Suprapubic skin (tissue), 4 donors: ENCODE measurements at places on chromosomes 6 and 20. TPM values are rescaled to one million over a fixed set of nuclear protein-coding genes. Genes with fewer than 3 reads are reported as not detected.

- DNase-seq, result no peak
- H3K36me3 ChIP-seq, result no peaks in the 10 kb centered on the region
- H3K27ac ChIP-seq, result no peak overlapping the region
Observed at GRCh38 chr6:104201557-104201956, 658.2 kb downstream of the HACE1 start.

DNA sequence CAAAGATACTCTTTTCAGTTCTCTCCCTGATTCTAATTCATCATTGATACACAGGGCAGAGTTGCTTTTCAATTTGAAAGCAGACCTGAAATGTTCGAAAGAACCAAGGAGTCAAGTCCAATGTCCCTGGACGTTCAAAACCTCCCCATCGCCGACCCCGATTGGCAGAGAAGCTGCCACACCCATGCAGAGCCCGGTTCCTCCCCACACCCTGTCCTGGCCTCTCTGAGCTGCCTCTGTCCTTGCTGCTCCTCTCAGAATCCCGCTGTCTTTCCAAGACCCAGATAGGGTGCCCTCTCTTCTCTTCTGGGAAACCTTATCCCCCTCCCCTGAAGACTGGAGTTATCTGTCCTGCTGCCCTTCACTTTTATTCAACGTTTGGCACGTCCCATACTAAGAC, 52.3 kb upstream of the CITED2 start:
- H3K27me3 ChIP-seq, result no peaks in the 10 kb centered on the region
- H3K27ac ChIP-seq, result no peak overlapping the region
- no peaks in the 10 kb centered on the region for H3K36me3 ChIP-seq
- DNase-seq, result no peak

- H3K4me1 ChIP-seq, result peaks cover 5% of the 10 kb centered on the region
- H3K4me3 ChIP-seq, result no peak overlapping the region
- H3K36me3 ChIP-seq, result no peaks in the 10 kb centered on the region
Observed at GRCh38 chr20:58143531-58143930, 84.9 kb downstream of the ANKRD60 start.

DNA sequence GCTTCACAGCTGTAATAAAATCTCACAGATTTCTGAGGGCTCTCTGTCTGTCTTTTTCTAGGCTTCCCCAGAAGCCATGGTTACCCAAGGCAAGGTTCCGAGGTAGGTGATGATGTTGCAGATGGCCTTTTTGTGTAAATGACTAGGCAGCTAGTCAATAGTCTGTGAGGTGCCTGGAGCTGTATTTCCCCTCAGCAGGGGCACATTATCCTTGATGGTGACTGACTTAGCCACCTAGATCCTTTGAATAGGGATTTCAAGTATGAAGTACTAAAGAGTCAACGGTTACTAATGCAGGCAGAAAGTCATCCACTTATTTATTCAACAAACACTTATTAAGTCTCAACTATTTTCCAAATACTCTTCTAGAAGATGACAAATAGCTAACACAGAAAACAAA, 49.3 kb upstream of the L3MBTL3 start:
- H3K36me3 ChIP-seq, result no peaks in the 10 kb centered on the region
- no peak overlapping the region for H3K4me3 ChIP-seq
- H3K27ac ChIP-seq, result no peak overlapping the region
- no peak for DNase-seq
- H3K27me3 ChIP-seq, result peaks cover 2% of the 10 kb centered on the region

The GSS gene
- total RNA-seq, result 56.5 TPM

- peak; percentile 81 for DNase-seq
- H3K27me3 ChIP-seq, result no peaks in the 10 kb centered on the region
- H3K27ac ChIP-seq, result peak overlapping the region; percentile 32
- no peak overlapping the region for H3K4me3 ChIP-seq
Observed at GRCh38 chr6:158009114-158009891, 27.6 kb downstream of the SYNJ2 start.

DNA sequence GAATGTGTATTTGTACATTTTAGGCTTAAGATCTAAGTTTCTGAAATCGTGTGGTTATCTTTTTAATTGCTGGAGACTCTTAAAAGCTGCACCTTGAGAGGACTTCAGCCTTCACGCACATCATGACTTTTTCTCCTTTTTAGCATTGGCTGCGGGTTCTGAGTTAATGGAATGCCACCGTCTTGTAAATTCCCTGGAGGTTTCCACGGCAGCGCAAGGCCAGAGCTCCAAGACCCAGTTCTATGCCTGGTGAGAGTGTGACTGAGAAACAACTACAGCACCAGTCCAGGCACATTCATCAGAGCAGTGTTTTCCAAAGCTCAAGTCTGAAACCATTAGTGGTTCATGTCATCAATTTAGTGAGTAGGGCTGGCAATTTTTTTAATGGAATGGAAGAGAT, 23.0 kb downstream of the PRR18 start:
- no peak overlapping the region for H3K27ac ChIP-seq
- no peaks in the 10 kb centered on the region for H3K4me1 ChIP-seq
- H3K27me3 ChIP-seq, result peaks cover 28% of the 10 kb centered on the region
- no peaks in the 10 kb centered on the region for H3K36me3 ChIP-seq
- H3K4me3 ChIP-seq, result no peak overlapping the region
- no peak for DNase-seq

GRCh38 chr6:26031595-26032339, 55.5 kb upstream of the HFE start:
- no peaks in the 10 kb centered on the region for H3K36me3 ChIP-seq
- no peaks in the 10 kb centered on the region for H3K27me3 ChIP-seq
- H3K27ac ChIP-seq, result peak overlapping the region; percentile 87
- DNase-seq, result no peak

GRCh38 chr20:48765359-48765758, 62.4 kb downstream of the PREX1 start:
- no peak for DNase-seq
- peaks cover 18% of the 10 kb centered on the region for H3K27me3 ChIP-seq
- peaks cover 12% of the 10 kb centered on the region for H3K4me1 ChIP-seq
- H3K4me3 ChIP-seq, result no peak overlapping the region
- no peak overlapping the region for H3K27ac ChIP-seq

GRCh38 chr6:146149770-146150169, 120.9 kb downstream of the GRM1 start:
- DNase-seq, result no peak
- no peaks in the 10 kb centered on the region for H3K4me1 ChIP-seq
- H3K27me3 ChIP-seq, result no peaks in the 10 kb centered on the region
- no peak overlapping the region for H3K4me3 ChIP-seq
- H3K27ac ChIP-seq, result no peak overlapping the region
- no peaks in the 10 kb centered on the region for H3K36me3 ChIP-seq

DNA sequence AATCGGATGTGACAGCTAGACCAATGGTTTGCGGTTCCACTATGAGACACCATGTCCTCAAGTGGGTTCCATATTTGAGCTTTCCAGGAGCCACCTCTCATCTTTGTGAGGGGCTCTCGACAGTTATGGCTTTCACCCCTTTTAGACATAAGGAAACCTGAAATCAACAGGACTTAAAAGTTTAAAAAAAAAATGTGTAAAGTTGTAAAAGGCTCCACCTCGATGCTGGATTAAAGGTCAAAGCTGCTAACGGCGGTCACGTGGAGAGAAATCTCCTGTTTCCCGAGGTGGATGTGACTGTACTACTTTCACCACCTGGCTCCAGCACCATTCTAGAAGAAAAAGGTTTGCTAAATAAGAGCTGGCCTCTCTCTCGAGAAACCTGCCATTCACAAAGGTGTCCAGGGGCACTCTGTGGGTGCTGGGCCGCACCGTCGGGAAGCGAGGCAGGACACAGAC, 542 bp downstream of the ATP5F1E start:
- H3K4me3 ChIP-seq, result peak overlapping the region; percentile 91
- peaks cover 41% of the 10 kb centered on the region for H3K4me1 ChIP-seq
- peak overlapping the region; percentile 89 for H3K27ac ChIP-seq
- no peaks in the 10 kb centered on the region for H3K27me3 ChIP-seq

DNA sequence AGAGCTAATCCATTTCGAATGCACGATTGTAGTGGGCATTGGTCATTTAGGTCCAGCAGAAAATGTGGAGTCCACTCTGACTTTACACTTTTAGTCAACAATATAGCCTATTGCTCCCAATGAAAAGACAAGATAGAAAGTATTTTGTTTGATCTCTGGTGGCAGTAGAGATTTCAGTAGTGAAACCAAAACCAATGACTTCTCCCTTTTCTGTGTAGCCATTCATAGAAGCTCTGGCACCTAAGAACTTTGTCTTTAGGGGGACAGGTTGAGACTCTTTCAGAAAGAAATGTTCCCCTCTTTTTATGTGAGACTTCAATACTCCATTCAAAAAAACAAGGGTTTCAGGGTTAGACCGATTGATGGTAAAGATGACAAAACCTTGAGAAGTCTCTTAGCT, 510.8 kb upstream of the POU3F2 start:
- H3K4me3 ChIP-seq, result no peak overlapping the region
- no peak for DNase-seq

The MEP1A gene
- total RNA-seq, result 0.34 TPM

GRCh38 chr6:39166912-39167290, 51.9 kb upstream of the SAYSD1 start:
- H3K4me3 ChIP-seq, result no peak overlapping the region
- no peaks in the 10 kb centered on the region for H3K36me3 ChIP-seq
- no peak overlapping the region for H3K27ac ChIP-seq
- peaks cover 8% of the 10 kb centered on the region for H3K4me1 ChIP-seq
- peaks cover 11% of the 10 kb centered on the region for H3K27me3 ChIP-seq
- no peak for DNase-seq

The PHACTR1 gene
- total RNA-seq, result 5.1 TPM

The EYA4 gene
- total RNA-seq, result 3.4 TPM

The HLA-DPA1 gene
- 21.1 TPM for total RNA-seq

The GPLD1 gene
- total RNA-seq, result 55.3 TPM

- DNase-seq, result no peak
- no peak overlapping the region for H3K27ac ChIP-seq
- no peaks in the 10 kb centered on the region for H3K27me3 ChIP-seq
- no peak overlapping the region for H3K4me3 ChIP-seq
Observed at GRCh38 chr20:41415191-41415590, 48.6 kb upstream of the EMILIN3 start.

- H3K4me3 ChIP-seq, result no peak overlapping the region
- H3K4me1 ChIP-seq, result no peaks in the 10 kb centered on the region
- H3K27me3 ChIP-seq, result no peaks in the 10 kb centered on the region
- no peak overlapping the region for H3K27ac ChIP-seq
- DNase-seq, result no peak
Observed at GRCh38 chr6:139988685-139989084, 614.2 kb upstream of the CITED2 start.

GRCh38 chr6:80174900-80175572, 68.6 kb downstream of the BCKDHB start:
- no peaks in the 10 kb centered on the region for H3K36me3 ChIP-seq
- no peak overlapping the region for H3K27ac ChIP-seq
- H3K27me3 ChIP-seq, result no peaks in the 10 kb centered on the region
- DNase-seq, result no peak
- no peaks in the 10 kb centered on the region for H3K4me1 ChIP-seq
- H3K4me3 ChIP-seq, result no peak overlapping the region

The ZBTB46 gene
- 4.8 TPM for total RNA-seq

DNA sequence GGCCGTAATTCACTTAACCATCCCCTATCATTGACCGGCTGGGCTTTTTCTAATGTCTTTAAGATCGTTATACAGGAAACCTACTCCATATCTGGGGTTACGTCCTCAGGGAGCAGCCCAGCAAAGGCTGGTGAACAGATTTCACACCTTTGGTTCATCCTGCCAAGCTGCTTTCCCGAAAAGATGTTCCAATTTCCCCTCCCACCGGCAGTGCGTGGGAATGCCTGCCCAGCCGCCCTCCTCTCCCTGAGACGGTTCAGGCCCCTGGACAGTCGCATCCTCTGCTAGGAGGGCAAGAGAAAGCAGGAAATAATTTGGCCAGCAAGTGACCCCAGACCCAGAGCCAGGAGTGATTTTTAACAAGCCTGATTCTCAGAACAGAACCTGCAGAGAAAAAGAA, 16.3 kb downstream of the SIRPA start:
- peaks cover 23% of the 10 kb centered on the region for H3K36me3 ChIP-seq
- no peaks in the 10 kb centered on the region for H3K27me3 ChIP-seq
- no peak overlapping the region for H3K4me3 ChIP-seq
- no peak for DNase-seq
- peak overlapping the region; percentile 57 for H3K27ac ChIP-seq

The CD93 gene
- 8.1 TPM for total RNA-seq

- no peaks in the 10 kb centered on the region for H3K27me3 ChIP-seq
- no peak for DNase-seq
- no peak overlapping the region for H3K27ac ChIP-seq
- no peak overlapping the region for H3K4me3 ChIP-seq
Observed at GRCh38 chr6:136083540-136083939, 166.6 kb downstream of the MTFR2 start.

GRCh38 chr6:17149571-17149970, 47.7 kb downstream of the STMND1 start:
- H3K27me3 ChIP-seq, result no peaks in the 10 kb centered on the region
- no peak overlapping the region for H3K4me3 ChIP-seq
- DNase-seq, result no peak
- H3K36me3 ChIP-seq, result no peaks in the 10 kb centered on the region
- no peak overlapping the region for H3K27ac ChIP-seq

DNA sequence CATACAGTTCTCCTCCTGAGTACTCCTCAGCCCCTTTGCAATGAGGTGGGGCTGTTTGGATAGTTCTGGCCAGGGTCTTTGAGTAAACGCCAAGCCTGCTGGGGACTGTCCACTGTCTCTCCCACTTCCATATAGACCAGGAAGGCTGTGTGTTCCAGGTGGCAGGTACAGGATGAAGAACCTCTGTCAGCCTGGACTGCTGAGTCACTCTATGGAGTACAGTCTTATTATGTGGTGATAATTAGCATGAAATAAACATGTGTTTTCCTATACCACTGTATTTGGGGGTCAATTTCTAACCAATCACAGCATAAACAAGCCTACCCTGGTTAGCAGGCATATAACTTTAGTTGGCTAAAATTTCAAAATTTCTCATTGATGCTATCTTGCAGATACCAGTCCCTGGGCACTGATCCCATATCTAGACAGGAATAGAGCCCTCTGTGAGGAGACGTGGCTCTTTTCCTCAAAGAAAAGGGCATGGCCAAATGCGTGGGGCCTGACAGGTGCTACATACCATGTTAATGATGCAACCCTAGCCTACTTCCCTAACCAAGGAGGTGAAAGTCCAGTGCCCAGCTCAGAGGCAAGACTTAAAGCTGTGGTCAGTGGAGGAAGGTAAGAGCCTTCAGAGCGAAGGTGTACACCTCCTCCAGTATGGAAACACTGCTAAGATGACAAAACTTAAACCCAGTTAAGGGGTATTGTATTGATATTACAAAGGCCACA, 4.5 kb upstream of the ALDH8A1 start:
- H3K36me3 ChIP-seq, result peaks cover 7% of the 10 kb centered on the region
- H3K27ac ChIP-seq, result no peak overlapping the region
- no peak for DNase-seq
- H3K4me3 ChIP-seq, result no peak overlapping the region

The PAK5 gene
- 0.10 TPM for total RNA-seq

The DNMT3B gene
- 2.7 TPM for total RNA-seq

DNA sequence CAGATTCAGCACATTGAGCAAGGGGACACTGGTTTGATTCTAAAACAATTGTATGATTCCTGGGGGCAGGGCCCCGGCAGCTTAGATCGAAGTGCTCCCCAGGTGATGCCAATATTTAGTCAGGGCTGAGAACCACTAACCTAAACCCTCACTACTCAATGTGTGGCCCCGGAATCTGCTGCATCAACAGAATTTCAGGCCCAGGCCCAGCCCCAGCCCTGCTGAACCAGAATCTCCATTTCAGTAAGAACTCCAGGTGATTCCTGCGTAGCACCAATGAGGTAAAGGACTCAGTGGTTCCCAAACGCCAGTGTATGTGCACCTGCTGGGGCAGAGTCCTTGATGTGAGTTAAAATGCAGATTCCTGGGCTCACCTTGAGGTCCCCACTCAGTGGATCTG, 152.8 kb upstream of the KCNG1 start:
- peaks cover 34% of the 10 kb centered on the region for H3K27me3 ChIP-seq
- no peak for DNase-seq
- no peaks in the 10 kb centered on the region for H3K36me3 ChIP-seq
- no peak overlapping the region for H3K4me3 ChIP-seq
- no peak overlapping the region for H3K27ac ChIP-seq
